ENCODE measurements at places on chromosomes 5 and 9.

DNA sequence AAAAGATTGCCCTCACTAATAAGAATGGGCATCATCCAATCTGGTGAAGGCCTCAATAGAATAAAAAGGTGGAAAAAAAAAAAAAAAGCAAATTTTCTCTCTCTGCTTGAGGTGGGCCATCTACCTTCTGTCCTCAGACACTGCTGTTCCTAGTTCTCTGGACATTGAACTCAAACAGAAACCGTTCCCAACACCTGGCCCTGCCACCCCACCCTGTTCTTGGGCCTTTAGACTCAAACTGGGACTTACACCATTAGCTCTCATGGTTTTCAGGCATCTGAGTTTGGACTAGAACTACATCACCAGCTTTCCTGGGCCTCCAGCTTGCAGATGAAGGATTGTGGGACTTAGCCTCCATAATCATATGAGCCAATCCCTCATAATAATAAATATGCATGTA is 71.0 kb downstream of the SSBP2 start:
- no peak for DNase-seq

- no peak for DNase-seq
These were observed 180.6 kb downstream of the DEPDC1B start for GRCh38 chr5:60519372-60519771.

DNA sequence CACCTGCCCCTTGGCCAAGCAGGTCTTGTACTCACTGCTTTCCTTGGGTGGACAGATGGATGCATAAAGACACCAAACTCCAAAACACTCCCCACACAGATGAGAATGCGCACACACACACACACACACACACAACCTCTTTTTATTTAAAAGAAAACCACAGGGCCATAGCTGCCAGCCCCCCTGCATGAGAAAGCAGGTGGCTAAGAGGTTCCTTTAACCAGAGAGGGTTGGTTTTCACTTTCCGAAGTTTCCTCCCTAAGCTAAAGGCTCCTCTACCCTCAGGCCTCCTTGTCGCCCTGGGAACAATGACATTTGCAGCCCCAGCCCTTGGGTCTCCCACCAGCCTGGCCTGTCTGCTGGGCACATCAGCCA is 11.1 kb downstream of the NR5A1 start:
- DNase-seq = no peak

DNA sequence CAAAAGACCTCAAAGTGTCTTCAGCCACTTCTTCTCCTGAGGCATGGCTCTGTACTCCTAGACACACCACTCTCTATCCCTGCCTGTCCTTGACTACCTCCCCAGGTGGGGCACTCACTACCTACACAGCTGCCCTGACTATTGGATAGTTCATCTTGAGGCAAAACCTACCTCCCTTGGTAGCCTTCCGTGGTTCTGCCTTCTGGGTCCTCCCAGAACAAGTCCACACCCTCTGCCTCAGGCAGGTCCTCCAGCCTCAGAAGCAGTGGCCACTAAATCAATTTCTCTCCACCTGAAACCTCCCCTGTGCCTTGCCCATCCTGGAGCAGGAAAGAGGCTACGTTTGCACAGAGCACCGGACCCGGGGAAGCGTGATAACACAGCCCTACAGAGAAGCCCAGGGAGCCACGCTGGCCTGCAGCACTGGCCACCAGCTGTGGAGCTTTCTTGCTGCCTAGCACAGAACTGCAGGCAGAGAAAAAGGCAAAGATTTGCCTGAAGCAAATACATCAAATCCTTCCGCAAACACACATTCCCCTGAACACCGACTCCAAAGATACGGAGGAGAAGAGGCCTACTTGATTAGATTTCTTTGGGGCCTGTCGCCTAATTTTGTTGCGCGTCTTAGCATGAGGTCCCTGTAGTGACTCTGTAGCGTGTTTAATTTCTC is 141.8 kb downstream of the C9orf50 start:
- DNase-seq = no peak

- no peak for DNase-seq
These were observed 59.4 kb upstream of the IRX4 start for GRCh38 chr5:1942158-1942557.

DNA sequence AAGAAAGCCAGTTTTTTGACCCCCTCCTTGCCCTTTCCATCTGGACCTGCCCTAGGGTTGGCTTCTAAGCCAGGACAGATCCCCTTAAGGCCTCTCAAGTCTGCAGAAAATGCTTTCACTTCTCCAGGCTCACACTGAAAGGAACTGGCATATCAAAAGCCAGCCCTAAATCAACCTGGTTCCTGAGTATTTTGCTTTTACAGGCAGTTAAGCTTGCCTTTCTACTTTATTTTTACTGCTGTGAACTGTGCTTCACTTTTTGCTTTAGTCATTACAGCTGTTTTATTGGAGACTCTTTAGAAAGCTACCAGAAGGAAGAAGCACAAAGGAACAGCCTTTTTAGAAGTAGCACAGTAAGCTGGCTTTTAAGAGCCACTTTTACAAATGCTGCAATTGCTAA is 5.0 kb downstream of the TARS1 start:
- DNase-seq = no peak

DNA sequence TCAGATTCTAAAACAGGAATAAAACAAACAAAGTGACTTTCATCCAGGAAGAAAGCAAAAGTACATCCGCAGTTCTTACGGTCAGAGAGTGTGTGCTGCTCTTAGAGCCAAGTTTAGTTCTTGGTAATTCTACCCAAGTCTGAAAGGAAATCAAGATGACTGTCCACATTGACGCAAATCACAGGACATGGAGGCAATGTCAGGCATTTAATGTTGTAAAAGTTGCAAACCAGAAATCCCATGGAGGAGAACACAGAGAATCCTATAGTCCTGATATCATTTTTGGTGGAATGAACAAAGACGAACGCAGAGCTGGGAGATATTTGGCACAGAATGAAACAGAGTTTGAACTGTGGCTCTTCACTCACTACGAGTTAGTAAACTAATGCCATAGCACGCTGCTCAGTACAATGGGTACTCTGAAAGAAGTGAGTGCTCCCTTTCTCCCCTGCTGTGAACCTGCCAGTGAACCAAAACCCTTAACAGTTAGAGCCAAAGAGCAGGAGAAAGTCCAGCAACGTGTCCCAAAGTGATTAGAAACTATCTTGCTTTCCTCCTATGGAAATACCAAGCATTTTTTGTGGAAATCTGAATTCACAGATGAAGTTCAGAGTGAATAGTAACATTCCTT is 74.3 kb downstream of the MUSK start:
- peak; percentile 28 for DNase-seq

- DNase-seq = no peak
These were observed 1.7 kb upstream of the HRCT1 start for GRCh38 chr9:35904338-35904737.

GRCh38 chr5:102834438-102834964 is 79.4 kb downstream of the PAM start:
- DNase-seq = no peak

DNA sequence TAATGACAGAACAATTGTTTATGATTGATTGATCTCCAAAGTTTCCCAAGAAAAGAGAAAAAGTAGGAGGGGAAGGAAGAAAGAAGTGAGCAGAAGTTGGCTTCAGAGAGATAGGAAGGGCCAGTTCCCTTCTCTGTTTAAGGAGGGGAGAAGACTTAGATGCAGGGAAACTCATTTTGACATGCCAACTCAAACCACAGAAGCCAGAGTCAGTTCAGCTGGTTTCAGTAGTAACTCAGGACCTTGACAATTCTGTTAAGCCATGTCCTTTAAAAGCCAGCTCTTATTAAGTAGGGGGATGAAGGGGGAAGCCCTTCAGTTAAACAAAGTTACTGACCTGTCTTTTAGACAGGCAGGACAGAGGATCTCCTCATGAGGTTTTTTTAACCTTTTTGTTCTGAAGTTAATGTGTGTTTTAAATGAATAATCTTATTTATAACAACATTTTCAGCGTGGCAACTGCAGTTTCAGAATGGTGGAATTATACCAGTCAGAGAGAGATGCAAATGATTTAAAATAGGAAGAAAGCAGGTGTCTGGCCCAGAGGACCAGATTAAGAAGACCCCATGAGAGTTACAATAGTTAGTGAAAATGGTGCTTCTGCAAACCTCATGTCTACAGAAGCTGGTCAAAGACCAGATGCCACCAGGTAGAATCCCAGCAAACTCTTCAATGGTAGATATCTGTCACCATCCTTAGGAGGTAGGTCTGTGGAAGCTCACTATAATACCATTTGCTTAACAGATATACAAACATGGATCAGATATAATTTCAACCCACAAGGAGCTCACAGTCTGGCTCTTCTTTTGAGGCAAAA is 29.3 kb upstream of the ABL1 start:
- DNase-seq = no peak

DNA sequence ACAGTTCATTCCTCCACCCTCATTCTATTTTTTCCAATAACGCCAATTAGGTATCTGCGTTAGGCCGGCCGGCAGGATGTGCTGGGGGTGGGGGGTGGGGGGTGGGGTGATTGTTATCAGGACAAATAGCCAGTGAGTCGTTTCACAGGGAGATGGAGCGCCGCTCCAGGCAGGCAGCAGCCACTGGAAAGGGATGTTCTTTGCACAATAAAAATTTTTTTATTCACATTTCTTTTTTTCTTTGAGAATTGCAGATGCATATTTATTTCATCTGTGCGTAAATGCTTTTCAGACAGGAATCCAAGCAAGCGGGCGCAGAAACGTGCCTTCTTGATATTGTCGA is 4.1 kb downstream of the LMX1B start:
- DNase-seq = no peak

GRCh38 chr5:113162770-113163169 is 186.2 kb downstream of the DCP2 start:
- DNase-seq = no peak

- no peak for DNase-seq
These were observed 82.3 kb downstream of the RAI14 start for GRCh38 chr5:34738381-34738780.

GRCh38 chr5:87769157-87769556 is 356.4 kb upstream of the CCNH start:
- DNase-seq = peak; percentile 18

DNA sequence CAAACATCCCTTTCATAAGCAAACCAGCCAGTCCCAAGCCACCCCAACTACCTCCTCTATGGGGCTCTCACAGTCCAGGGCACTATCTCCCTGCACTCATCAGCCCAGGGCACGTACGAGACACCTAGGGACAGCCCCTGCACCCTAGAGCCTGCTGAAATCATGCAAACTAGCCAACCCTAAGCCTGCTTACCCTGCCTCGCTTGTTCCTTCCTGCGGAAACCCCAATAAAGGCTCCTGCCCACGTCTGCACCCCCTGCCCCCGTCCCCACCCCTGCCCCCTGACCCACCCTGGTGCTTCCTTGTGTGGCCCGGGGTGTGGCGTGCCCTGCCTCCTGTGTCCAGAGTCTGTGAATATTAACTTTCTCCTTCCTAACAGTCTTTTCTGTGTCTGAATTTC is 135.9 kb downstream of the GADD45G start:
- no peak for DNase-seq

DNA sequence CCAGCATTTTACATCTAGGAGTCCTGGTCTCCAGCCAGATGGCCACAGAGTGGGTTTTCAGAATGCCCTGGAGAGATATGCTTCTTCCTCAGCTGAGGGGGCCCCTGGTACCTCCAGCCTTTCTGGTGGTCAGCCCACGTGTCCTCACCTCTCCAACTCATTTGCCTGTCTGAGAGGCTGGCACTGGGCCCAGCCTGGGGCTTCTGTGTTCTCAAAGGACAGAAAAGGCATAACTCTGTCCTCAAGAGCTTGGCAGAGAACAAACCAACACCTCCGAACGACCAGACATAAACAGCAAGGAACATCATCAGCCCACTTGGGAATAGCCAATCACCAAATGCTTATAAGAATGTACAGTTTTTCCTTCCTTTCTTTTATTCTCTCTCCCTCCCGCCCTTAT is 17.1 kb downstream of the ENG start:
- no peak for DNase-seq

DNA sequence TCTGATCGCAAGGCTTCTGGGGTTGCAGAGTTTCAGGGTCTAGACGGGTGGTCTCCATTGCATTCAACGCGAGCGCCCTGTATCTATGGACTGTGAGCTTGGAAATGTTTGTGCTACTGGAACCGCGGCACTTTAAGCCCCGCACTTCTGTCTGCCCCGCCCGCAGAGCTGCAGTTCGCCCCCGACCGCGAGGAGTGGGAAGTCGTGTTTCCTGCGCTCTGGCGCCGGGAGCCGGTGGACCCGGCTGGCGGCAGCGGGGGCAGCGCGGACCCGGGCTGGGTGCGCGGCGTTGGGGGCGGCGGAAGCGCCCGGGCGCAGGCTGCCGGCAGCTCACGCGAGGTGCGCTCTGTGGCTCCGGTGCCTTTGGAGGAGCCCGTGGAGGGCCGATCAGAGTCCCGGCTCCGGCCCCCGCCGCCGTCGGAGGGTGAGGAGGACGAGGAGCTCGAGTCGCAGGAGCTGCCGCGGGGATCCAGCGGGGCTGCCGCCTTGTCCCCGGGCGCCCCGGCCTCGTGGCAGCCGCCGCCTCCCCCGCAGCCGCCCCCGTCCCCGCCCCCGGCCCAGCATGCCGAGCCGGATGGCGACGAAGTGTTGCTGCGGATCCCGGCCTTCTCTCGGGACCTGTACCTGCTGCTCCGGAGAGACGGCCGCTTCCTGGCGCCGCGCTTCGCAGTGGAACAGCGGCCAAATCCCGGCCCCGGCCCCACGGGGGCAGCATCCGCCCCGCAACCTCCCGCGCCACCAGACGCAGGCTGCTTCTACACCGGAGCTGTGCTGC is 1.0 kb downstream of the ADAMTS19 start:
- DNase-seq = no peak

- DNase-seq = no peak
These were observed 45.6 kb downstream of the NCS1 start for GRCh38 chr9:130217838-130218237.

GRCh38 chr9:31067418-31067817 is 1317.0 kb upstream of the ACO1 start:
- no peak for DNase-seq

GRCh38 chr5:122107016-122107415 is 22.3 kb upstream of the ZNF474 start:
- DNase-seq = no peak

DNA sequence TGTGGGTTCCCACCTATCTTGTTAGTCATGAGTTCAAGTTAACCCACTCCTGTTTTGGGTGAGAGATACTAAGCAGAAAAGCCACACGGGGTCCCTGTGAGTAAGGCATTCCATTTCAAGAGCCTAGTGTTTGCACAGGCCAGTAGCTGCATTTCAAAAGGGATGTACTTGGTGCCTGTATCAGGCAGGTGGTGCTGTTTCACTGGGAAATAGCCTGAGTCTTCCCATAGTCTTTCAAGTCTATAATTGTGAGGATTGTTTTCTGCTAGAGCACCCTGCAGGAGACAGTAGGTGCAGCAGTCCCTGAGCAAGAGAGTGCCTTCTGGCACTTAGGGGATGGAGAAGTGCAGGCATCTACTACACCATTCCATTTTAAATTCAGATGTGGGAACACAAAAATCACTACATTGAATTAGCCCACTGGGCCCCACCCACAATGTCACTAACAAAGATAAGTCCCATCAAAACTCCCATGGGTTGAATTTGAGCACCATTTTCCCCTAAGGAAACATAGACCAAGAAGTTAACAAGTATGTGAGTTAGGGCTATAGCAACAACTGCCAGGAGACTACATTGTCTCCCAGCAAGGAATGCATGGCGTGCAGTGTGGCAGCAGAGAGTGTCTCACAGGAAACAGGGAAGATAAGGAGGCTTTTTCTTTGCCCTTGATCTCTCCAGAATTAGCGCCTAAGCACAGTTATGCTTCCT is 263.2 kb downstream of the COX7C start:
- peak; percentile 53 for DNase-seq
